ENCODE measurements at places on chromosomes 2 and 18.

GRCh38 chr18:60047556-60047955, 147.8 kb downstream of the PMAIP1 start:
- peak; percentile 2 for DNase-seq
- no peak overlapping the region for H3K27ac ChIP-seq
- H3K4me1 ChIP-seq = no peaks in the 10 kb centered on the region
- no peaks in the 10 kb centered on the region for H3K27me3 ChIP-seq

DNA sequence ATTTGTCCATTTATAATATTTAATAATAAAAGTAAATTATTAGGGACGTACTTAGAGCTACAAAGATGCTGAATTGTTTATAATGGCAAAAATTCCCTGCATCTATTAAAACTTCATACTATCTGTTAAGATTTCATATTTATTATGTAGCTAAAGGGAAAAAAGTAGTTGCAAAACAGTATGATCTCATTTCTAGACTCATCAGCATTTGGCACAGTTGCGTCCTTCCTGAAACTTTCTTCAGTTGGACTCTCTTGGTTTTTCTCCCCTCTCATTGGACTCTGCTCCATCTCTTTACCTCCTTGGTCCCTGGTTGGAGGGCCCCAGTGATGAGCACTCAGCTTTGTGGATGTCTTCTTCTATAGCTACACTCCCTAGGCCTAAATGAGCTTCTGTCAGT, 99.6 kb downstream of the TMEM247 start:
- H3K27ac ChIP-seq = no peak overlapping the region
- H3K4me3 ChIP-seq = no peak overlapping the region
- H3K27me3 ChIP-seq = no peaks in the 10 kb centered on the region
- no peaks in the 10 kb centered on the region for H3K36me3 ChIP-seq
- no peak for DNase-seq

- no peak overlapping the region for H3K27ac ChIP-seq
- H3K36me3 ChIP-seq = no peaks in the 10 kb centered on the region
- DNase-seq = no peak
- no peak overlapping the region for H3K4me3 ChIP-seq
- no peaks in the 10 kb centered on the region for H3K27me3 ChIP-seq
- no peaks in the 10 kb centered on the region for H3K4me1 ChIP-seq
Observed at GRCh38 chr2:45895241-45895861, 243.9 kb downstream of the PRKCE start.

- H3K4me3 ChIP-seq = no peak overlapping the region
- no peaks in the 10 kb centered on the region for H3K36me3 ChIP-seq
- DNase-seq = no peak
- no peak overlapping the region for H3K27ac ChIP-seq
Observed at GRCh38 chr2:234162861-234163260, 112.4 kb downstream of the SPP2 start.

GRCh38 chr18:43078478-43079092, 36.9 kb downstream of the RIT2 start:
- H3K36me3 ChIP-seq = no peaks in the 10 kb centered on the region
- DNase-seq = no peak
- no peaks in the 10 kb centered on the region for H3K27me3 ChIP-seq
- H3K4me1 ChIP-seq = no peaks in the 10 kb centered on the region
- no peak overlapping the region for H3K27ac ChIP-seq

DNA sequence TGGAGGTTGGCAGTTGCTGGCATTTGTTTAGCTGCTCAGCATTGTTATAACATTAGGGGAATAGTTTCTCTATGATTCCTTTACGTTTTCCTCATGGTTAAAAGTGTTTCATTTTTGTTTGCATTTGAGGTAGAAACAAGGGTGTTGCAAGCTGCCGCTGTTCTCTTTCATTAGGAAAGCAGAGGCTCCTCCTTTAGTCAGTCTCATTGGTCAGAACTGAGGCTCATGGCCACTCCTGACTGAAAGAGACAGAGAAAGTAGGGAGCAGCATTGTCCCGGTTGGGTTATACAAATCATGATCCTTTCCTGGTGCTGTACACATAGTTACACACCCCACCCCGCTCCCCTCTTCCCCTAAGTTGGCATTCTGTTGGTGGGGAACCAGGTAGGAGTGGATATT, 59.8 kb upstream of the PTH2R start:
- no peak overlapping the region for H3K4me3 ChIP-seq
- no peak overlapping the region for H3K27ac ChIP-seq
- H3K36me3 ChIP-seq = peaks cover 19% of the 10 kb centered on the region
- H3K4me1 ChIP-seq = no peaks in the 10 kb centered on the region
- H3K27me3 ChIP-seq = no peaks in the 10 kb centered on the region

DNA sequence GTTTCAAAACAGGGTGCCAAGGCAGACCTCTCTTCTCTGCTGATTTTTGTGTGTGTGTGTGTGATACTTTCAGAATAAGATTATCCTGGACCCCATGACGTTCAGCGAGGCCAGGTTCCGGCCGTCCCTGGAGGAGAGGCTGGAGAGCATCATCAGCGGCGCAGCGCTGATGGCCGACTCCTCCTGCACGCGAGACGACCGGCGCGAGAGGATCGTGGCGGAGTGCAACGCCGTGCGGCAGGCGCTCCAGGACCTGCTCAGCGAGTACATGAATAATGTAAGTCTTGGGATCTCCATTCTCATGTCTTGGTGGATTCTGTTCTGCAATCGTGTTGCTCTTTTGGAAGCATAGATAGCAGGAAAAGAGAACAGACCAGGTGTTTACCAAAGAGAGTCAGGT, 395.0 kb downstream of the LRRTM1 start:
- H3K4me1 ChIP-seq = no peaks in the 10 kb centered on the region
- no peak overlapping the region for H3K27ac ChIP-seq
- no peak overlapping the region for H3K4me3 ChIP-seq
- no peaks in the 10 kb centered on the region for H3K27me3 ChIP-seq
- no peaks in the 10 kb centered on the region for H3K36me3 ChIP-seq

DNA sequence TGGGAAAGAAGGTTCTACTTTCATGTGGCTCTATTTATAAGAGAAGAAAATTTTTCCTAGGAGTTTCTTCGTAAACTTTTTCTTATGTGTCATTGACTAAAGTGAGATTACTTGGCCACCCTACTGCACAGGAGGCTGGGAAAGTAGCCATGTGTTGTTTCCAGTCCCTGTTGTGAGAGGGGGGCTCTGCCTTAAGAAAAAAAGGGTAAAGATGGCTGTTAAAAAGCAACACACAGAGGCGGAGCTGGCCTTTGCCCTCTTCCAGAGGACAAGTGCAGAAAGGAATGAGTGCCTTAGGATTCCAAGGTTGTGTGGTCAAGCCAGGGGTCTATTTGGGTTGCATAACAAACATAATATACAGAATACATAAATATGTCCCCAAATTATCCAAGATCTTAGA, 230.0 kb upstream of the CXCR4 start:
- H3K4me1 ChIP-seq = no peaks in the 10 kb centered on the region
- no peaks in the 10 kb centered on the region for H3K27me3 ChIP-seq
- H3K4me3 ChIP-seq = no peak overlapping the region
- DNase-seq = no peak
- H3K27ac ChIP-seq = no peak overlapping the region
- no peaks in the 10 kb centered on the region for H3K36me3 ChIP-seq

GRCh38 chr2:223537651-223538601, 64.2 kb downstream of the SCG2 start:
- H3K36me3 ChIP-seq = no peaks in the 10 kb centered on the region
- H3K27ac ChIP-seq = no peak overlapping the region
- DNase-seq = peak; percentile 21
- peaks cover 6% of the 10 kb centered on the region for H3K27me3 ChIP-seq
- H3K4me1 ChIP-seq = no peaks in the 10 kb centered on the region
